ENCODE measurements at places on chromosomes 3 and 15.

DNA sequence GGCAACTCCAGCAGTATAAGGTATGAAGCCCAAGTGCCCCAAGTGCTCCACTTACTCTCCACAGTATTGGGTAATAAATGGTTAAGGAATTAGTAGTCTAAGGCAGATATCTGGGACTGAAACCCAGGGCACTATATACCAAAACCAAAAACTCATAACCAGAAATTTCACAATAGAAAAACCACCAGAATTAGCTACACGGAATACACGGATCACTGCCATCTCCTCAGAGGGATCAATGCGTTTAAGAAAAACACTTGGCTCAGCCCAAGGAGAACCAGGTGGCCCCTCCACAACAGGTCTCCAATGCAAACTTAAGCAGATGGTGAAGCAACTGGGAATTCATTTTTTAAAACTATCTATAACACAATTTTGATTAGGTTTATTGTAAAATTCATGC, 83.6 kb downstream of the FAIM start:
- peaks cover 11% of the 10 kb centered on the region for H3K36me3 ChIP-seq
- no peaks in the 10 kb centered on the region for H3K27me3 ChIP-seq
- H3K27ac ChIP-seq = no peak overlapping the region
- no peak overlapping the region for H3K4me3 ChIP-seq

DNA sequence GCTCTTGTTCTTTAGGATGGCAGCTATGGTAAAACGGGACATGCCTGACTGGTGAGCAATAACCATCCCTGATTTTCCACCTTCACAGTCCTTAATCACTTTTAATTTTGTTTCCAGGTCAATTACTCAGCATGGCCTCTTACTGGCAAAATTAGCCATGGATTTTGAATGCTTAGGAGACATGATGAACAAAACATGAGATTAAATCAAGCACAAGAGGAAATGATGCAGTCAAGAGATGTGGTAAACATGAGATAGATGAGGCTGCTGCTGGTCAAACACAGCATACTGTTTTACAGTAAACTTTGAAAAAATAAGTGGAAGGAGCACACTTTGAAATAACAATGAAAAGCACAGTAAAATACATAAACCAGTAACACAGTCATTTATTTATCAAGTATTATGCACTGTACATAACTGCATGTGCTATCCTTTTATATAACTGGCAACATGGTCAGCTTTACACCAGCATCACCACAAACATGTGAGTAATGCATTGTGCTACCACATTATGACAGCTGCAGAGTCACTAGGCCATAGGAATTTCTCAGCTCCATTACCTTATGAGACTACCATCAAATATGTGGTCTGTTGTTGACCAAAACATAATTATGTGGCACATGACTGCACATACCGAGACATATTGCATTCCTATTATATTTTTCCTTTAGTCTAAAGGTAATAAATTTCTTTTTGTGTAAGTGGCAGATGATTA, 30.1 kb upstream of the ZNF502 start:
- peaks cover 10% of the 10 kb centered on the region for H3K4me1 ChIP-seq
- H3K36me3 ChIP-seq = peaks cover 4% of the 10 kb centered on the region
- peaks cover 45% of the 10 kb centered on the region for H3K27me3 ChIP-seq

GRCh38 chr15:27046880-27047279, 75.9 kb downstream of the GABRG3 start:
- no peaks in the 10 kb centered on the region for H3K4me1 ChIP-seq
- no peaks in the 10 kb centered on the region for H3K27me3 ChIP-seq
- H3K36me3 ChIP-seq = no peaks in the 10 kb centered on the region
- no peak for DNase-seq
- no peak overlapping the region for H3K4me3 ChIP-seq

GRCh38 chr3:31361371-31362273, 171.1 kb upstream of the STT3B start:
- H3K27ac ChIP-seq = no peak overlapping the region
- no peak overlapping the region for H3K4me3 ChIP-seq
- no peaks in the 10 kb centered on the region for H3K27me3 ChIP-seq
- H3K4me1 ChIP-seq = peaks cover 8% of the 10 kb centered on the region
- no peaks in the 10 kb centered on the region for H3K36me3 ChIP-seq

DNA sequence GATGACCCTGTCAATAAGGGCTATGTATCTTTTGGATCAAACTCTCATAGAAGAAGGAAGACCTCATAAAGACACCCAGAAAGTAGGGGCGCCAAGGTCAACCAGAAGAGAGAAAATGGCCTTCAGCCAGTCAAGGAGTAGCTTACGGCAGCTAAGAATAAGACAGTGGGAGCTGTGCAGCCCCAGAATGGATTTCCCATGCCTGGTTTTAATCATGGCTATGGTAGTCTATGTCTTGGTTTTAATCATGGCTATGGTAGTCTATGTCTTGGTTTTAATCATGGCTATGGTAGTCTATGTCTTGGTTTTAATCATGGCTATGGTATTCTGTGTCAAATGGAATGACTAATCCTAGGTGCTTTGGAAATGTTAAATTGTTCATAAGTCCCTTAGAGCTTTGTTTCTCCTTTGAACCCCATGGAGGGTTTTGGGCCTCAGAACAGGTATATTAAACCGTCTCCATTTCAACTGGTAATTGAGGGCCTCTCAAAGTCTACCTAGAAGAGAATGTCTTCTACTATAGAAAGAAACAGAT, 742.0 kb upstream of the CFAP20DC start:
- H3K36me3 ChIP-seq = peaks cover 3% of the 10 kb centered on the region
- no peak for DNase-seq
- no peak overlapping the region for H3K27ac ChIP-seq
- H3K27me3 ChIP-seq = no peaks in the 10 kb centered on the region
- H3K4me3 ChIP-seq = no peak overlapping the region
- H3K4me1 ChIP-seq = peaks cover 15% of the 10 kb centered on the region

DNA sequence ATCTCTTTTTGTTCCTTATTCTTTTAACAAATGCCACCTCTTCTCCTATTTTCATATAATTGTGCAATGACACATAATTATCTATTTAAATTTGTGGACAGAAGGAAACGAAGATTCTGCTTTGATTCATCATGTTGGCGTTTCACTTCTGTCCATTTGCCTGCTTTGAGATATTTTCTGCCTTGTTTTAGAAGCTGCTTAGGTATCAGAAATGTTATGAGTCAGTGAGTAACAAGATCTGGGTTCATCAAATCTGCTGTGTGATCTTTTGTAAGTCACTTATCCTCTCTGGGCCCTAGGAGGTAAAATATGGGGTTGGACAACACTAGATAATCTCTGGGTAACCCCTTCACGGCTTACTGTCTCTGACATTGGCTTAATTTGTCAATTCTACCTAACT, 7.3 kb upstream of the MINDY4B start:
- peaks cover 72% of the 10 kb centered on the region for H3K27me3 ChIP-seq
- no peak overlapping the region for H3K27ac ChIP-seq
- no peak for DNase-seq
- no peaks in the 10 kb centered on the region for H3K4me1 ChIP-seq
- H3K4me3 ChIP-seq = no peak overlapping the region
- H3K36me3 ChIP-seq = no peaks in the 10 kb centered on the region

GRCh38 chr3:81352867-81353266, 408.6 kb downstream of the GBE1 start:
- no peaks in the 10 kb centered on the region for H3K4me1 ChIP-seq
- H3K27me3 ChIP-seq = no peaks in the 10 kb centered on the region
- DNase-seq = no peak
- H3K4me3 ChIP-seq = no peak overlapping the region
- H3K27ac ChIP-seq = no peak overlapping the region

DNA sequence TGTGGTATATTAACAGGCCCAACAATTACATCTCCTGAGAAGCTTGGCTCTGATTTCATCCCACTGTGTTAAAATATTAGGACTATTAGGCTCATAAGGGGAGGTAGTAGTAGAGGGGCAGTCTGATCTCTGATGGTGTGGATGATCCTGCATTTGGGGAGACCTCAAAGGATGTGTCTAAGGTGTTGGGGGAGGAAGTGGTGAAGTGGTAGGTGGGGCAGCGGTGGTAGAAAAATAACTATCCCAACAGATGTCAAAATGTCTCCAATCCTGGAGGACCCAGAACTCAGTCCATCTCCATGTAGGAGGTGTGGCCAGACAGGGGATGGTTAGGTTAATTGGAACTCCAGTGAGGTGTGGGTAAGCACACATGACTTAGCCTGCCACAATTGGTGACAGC, 10.4 kb upstream of the IQCF6 start:
- peaks cover 12% of the 10 kb centered on the region for H3K4me1 ChIP-seq
- no peak overlapping the region for H3K4me3 ChIP-seq
- H3K27ac ChIP-seq = no peak overlapping the region

DNA sequence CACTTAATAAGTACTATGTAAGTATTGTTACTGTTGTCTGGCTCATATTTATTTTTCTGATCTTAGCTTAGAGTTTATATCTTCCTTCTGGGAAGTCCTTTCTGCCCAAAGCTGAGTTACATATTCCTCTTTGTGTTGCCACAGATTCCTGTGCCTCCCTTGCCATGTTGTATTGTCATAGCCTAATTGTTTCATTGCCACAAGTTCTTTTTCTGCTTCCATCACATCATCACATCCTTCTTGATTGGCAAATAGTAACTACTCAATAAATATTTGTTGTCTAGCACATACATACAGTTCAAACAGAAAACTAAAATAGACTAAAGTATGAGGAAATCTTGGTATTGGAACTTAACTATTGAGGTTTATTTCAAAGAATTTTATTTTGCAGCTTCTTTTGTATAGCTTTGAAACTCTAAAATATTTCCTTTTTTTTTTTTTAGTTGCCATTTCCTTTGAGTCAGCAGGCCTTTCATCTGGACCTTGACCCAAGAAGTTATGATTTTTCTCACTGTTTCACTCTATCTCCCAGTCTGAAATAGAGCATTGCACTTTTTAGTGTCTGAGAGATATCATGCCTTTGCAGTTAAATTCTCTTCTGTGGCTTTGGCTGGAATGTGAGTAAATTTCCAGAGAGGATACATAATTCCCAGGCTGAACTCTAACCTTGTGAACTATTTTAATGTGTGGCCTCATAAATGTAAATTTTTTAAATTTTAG, 98.2 kb downstream of the ZNF609 start:
- no peak overlapping the region for H3K4me3 ChIP-seq
- H3K27me3 ChIP-seq = no peaks in the 10 kb centered on the region
- peaks cover 10% of the 10 kb centered on the region for H3K36me3 ChIP-seq

DNA sequence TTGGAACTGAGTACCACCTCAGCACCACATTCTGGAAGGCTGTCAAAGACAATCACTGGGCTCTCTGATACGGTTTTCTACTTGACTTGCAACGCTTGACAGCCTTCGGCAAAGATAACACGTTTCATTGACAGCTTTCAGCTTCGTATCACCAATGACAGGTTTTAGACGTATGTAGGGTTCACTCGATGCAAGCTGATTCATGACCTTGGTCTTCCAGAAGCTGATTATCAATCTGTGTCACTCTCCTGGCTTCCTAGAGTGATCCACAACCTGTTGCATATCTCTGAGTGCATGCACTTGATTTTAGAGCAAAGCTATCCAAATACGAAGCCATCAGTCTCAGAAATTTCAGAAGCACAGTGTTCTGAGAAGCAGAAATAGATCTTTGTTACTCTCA, 381.6 kb downstream of the FEZF2 start:
- peaks cover 2% of the 10 kb centered on the region for H3K36me3 ChIP-seq
- DNase-seq = no peak
- H3K4me1 ChIP-seq = no peaks in the 10 kb centered on the region

GRCh38 chr15:101561584-101561906, 72.0 kb upstream of the PCSK6 start:
- H3K27me3 ChIP-seq = peaks cover 72% of the 10 kb centered on the region
- H3K4me1 ChIP-seq = no peaks in the 10 kb centered on the region
- DNase-seq = no peak
- H3K4me3 ChIP-seq = no peak overlapping the region
- no peak overlapping the region for H3K27ac ChIP-seq

DNA sequence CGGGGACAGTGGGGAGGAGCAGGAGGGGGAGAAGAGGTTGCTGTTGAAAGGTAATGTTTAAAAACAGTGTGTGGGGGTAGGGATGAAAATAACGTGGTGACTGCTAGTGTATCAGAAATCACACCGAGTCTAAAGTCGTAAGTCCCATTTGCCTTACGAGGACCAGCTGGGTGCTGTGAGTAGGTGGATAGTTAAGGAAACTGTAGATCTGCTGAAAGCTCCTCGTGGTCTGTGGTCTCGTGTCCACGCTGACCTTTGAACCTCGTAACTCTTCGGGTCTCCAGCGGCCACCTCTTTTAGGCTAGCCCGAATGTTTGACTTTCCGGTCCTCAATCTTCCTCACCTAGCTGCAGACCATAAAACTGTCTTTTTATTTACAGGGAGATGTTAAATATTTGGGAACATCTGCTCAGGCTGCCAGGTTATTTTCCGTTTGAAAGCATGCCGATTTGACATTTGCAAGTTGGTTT, 29.3 kb upstream of the ST3GAL6 start:
- H3K27ac ChIP-seq = no peak overlapping the region
- peaks cover 81% of the 10 kb centered on the region for H3K27me3 ChIP-seq
- peaks cover 6% of the 10 kb centered on the region for H3K4me1 ChIP-seq
- DNase-seq = no peak
- H3K4me3 ChIP-seq = peak overlapping the region; percentile 53

GRCh38 chr3:11140713-11141104, 13.6 kb upstream of the HRH1 start:
- no peak for DNase-seq
- H3K36me3 ChIP-seq = no peaks in the 10 kb centered on the region
- peaks cover 57% of the 10 kb centered on the region for H3K27me3 ChIP-seq
- peaks cover 6% of the 10 kb centered on the region for H3K4me1 ChIP-seq

DNA sequence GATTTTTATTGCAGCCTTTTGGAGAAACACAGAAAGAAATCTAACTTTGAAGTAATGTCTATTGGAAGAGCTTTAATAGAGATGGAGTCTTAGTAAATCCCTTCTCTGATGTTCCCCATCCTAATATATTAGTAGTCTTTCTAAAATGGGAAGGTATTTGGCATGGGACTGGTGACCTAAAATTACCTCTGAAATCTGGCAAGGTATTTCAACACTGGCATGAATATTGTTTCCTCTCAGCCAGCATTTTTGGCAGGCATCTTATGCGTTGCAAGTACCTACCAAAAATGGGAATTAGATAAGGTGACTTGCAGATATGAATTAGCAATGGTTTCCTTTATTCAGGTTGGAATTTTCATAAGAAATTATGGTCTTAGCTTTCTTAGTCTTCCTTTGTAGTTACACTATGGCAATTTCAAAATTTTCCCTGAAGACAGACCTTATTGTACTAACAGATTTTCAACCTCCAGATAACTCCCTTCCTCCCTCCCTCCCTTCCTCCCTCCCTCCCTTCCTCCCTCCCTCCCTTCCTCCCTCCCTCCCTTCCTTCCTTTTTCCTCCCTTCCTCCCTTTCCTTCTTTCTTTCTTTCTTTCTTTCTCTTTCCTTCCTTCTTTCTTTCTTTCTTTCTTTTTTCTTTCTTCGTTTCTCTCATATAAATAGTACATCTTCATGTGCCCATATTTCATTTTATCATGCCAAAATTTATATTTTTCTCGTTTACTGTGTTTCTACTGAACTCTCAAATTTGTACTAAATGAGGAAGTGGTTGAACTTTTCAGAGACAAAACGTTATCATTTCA, 168.2 kb upstream of the KCNMB2 start:
- DNase-seq = no peak
- peaks cover 6% of the 10 kb centered on the region for H3K4me1 ChIP-seq
- H3K27ac ChIP-seq = no peak overlapping the region
- H3K36me3 ChIP-seq = no peaks in the 10 kb centered on the region
- no peak overlapping the region for H3K4me3 ChIP-seq

Data from central memory CD8-positive, alpha-beta T cell (primary cell).